ENCODE measurements at places on chromosomes 4 and X.

DNA sequence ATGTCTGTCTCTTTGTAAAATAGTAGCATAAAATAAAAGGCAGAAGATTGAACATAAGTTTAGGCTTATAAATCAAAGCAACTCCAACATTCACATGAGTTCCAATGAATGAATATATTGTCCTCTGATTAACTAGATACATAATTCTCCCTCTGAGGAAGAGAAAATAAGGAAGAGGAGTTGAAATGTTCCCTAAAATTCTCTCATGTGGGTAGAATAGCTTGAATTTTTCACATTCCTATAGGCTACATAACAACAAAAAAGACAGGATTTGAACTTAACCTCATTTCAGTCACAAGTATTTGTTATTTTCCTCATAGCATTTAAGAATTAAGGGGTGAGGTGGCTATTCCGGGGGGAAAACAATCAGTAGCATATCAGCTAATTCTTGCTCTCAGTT, 462.4 kb upstream of the NDST4 start:
- no peak for DNase-seq

GRCh38 chr4:128341634-128342033, 54.0 kb upstream of the PGRMC2 start:
- no peak for DNase-seq

DNA sequence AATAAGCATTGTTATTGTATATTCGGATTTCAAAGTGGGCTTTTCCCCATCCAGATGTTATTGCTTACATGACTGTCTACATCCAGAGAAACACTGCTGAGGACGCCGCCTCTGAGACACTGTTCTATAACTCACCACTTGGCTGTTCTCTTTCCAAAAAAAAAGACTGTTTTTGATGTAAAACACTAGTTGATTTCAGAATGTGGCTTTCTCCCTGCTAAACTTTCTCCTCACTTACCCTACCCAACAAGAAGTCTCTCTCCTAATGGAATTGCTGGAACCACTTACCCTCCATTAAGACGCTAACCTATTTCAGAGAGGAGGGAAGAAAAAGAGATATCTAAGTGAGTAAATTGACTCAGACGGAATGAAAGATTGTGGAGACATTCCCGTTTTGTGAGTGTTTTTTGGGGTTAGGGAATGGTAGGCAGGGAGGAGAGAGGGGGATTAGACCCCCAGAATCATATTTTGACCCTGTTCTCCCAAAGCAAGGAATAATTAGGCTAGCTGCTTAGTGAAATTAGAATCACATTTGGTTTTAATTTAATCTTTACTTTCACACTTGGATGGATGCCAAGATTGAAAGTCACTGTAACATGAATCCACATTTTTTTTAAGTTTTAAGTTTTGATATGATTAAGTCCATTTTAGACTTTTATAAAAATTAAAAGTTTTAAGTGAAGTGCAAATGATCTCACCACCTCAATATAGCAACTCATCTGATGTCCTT, 174.9 kb downstream of the CHIC2 start:
- DNase-seq, result no peak

DNA sequence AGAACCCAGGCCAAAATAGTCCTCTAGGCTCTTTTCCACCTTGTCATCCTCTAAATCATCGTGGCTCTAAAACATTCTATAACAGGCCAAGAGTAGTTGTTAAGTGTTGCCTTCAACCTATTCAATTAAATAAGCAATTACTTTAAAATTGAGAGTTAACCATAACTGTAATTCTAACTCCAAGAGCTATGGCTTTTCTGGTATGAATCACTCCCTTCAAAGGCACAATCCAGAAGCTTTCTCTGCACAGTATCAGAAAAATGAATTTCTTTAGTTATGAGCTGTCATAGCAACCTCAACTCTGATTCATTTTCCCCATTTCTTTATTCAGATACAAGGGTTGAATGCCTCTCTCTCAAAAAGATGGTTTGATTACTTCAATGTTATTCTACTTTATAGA, 21.7 kb downstream of the INPP4B start:
- DNase-seq, result no peak

DNA sequence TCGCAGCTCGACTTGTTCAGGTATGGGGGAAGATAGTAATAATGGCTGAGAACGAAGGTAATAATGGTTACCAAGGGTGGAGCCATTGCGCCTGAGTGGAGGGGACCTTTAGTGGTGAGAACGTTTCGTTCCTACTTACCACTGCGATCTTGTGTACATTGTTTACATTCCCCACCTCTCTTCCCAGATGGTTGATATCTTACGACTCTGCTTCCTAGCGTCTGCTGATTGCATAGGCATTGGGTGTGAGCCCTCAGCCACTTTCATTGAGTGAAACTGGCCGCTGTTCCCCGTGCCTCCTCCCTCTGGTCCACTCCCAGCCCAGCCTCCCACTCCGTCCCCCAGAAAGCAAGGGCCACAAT, 850 bp downstream of the IGBP1 start:
- DNase-seq, result no peak

GRCh38 chrX:110678591-110678990, 117.0 kb downstream of the CHRDL1 start:
- no peak for DNase-seq

- no peak for DNase-seq
Observed at GRCh38 chr4:7256984-7257810, 64.9 kb downstream of the SORCS2 start.

- DNase-seq, result no peak
Observed at GRCh38 chr4:17316566-17316965, 195.3 kb downstream of the QDPR start.

- no peak for DNase-seq
Observed at GRCh38 chr4:56689201-56689969, 8.3 kb upstream of the HOPX start.

- no peak for DNase-seq
Observed at GRCh38 chr4:53722110-53722509, 130.8 kb upstream of the LNX1 start.

GRCh38 chrX:40154250-40154852, 56.6 kb upstream of the BCOR start:
- no peak for DNase-seq

GRCh38 chr4:163269869-163270268, 62.5 kb downstream of the NPY1R start:
- no peak for DNase-seq

Measured in activated CD4-positive, alpha-beta T cell treated with anti-CD3 and anti-CD28 coated beads, Interleukin-2, amount 50 U/mL, for 48 hours (primary cell).